ENCODE measurements at places on chromosomes 1 and 21.
A peak's percentile ranks its signal among the peaks of the same experiment; 100 is the strongest.

- DNase-seq = no peak
These were observed 9.6 kb upstream of the NEK7 start for GRCh38 chr1:198147216-198147615.

DNA sequence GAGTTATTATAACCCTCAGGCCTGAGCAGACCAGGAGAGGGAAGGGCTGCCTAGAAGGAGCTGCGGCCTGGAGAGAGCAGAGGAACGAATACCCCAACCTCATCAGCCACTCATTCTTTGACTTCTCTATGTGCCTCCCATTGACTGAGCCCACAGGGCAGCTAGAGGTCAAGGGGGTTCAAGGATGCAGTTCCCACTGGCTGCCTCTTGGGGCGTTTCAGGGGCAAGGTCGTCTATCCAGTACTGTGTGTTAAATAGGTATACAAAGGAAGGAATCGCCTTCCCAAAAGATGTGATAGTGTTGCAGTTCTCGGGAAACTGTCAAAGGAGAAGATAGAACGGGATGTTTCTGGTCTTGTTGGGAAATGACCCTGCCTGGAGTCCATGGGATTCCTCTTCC lies 250.6 kb downstream of the PRDM2 start:
- no peak for DNase-seq

GRCh38 chr1:224343679-224344078 lies 13.0 kb upstream of the CNIH4 start:
- no peak for DNase-seq

- DNase-seq = no peak
These were observed 470 bp upstream of the NAXE start for GRCh38 chr1:156591181-156591431.

GRCh38 chr1:203271018-203271743 lies 34.1 kb upstream of the BTG2 start:
- DNase-seq = peak; percentile 77

GRCh38 chr1:180392427-180393145 lies 109.8 kb downstream of the ACBD6 start:
- DNase-seq = no peak

DNA sequence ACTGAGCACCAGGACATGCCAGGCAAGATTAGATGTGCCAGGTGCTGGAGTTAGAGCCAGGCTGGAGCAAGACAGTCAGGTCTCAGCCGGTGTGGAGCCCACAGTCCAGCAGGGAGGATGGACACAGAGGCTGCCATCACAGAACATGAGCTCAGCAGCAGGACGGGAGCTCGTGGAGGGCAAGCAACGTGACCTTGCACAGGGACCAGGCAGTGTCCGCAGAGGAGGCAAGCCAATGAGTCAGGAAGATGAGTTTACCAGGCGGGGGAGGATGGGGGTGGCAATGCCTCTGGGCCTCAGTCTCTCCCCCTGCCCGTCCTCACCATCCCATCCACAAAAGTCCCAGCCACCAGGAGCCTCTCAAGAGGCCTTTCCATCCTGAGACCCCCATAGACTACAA lies 20.7 kb upstream of the ZC3H12A start:
- DNase-seq = no peak

GRCh38 chr1:244789731-244790130 lies 45.7 kb upstream of the COX20 start:
- no peak for DNase-seq

DNA sequence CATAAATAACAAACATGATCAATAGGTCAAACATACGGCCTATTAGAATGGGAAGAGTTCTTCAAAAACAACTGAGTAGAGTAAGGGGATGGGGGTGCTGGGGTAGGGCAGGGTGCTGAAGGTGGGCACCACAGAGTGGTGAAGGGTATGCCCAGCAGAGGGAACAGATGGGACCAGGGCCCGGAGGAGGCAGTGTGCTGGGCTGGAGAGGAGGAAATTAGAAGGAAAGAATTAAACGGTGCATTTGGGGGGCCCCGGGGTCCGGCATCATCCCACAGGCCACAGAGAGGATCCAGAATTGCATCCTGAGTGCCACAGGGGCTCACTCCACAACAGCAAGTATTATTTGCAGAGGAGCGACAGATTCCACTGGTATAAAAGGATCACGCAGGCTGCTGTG lies 94.5 kb downstream of the GLIS1 start:
- no peak for DNase-seq

DNA sequence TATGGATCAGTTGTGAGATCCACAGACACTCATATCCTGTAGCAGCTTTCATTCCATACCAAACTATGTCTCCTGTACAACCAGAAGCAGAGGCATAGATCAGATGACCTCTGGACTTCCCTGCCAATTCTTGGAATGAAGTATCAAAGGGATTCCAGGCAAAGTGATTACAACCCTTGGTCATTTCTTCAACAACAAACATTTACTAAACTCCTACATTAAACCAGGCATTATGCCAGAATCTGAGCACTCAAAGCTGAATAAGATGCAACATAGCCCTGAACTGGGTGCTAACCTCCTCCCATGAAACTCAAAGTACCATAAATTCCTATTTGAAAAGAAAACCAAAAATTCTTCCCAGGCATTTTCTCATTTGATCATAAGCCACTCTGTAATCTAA lies 121.2 kb upstream of the SGIP1 start:
- DNase-seq = no peak

DNA sequence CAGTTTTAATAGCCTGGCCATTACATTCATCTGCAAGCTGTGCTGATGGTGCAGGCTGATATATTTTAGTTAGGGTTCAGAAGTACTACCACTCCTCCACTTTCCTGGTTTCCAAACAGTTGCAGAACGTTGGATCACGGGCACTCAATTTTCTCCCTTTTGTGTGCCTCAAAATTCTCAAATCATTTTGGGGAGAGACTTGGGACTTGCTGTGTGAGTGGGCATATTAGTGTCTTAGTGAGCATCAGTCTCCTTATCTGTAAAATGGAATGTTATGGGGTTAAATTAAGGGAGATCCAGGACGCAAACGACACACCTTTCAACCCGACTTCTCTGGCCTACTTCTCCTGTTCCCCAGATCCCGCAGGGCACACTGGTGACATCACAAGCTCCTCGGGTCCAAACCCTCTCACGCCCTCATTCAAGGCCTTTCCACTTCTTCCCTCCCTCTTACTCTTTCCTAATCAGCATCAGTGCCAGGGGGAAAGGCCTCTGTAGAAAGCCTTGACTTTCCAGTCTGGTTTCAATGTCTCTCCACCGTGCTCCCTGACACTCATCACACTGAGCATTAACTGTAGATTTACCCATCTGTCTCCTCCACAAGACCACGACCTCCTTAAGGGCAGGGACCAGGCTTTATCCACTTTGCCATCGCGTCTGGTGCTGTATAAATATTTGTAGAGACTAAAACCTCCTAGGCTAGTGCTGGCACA lies 1.2 kb downstream of the PIGP start:
- DNase-seq = no peak

DNA sequence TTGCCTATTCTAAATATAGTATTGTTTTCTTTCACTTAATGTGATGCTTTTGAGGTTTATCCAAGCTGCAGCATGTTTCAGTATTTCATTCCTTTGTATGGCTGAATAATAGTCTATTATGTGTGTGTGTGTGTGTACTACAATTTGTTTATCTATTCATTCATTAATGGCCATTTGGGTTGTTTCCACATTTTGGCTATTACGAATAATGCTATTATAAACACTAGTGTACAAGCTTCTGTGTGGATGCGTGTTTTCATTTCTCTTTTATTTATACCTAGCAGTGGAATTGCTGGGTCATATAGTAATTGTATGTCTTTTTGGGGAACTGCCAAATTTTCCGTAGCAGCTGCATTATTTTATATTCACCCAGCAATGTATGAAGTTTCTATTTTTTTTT lies 15.0 kb upstream of the THEM5 start:
- no peak for DNase-seq

- DNase-seq = no peak
These were observed 17.4 kb downstream of the PIK3R3 start for GRCh38 chr1:46114925-46115603.

DNA sequence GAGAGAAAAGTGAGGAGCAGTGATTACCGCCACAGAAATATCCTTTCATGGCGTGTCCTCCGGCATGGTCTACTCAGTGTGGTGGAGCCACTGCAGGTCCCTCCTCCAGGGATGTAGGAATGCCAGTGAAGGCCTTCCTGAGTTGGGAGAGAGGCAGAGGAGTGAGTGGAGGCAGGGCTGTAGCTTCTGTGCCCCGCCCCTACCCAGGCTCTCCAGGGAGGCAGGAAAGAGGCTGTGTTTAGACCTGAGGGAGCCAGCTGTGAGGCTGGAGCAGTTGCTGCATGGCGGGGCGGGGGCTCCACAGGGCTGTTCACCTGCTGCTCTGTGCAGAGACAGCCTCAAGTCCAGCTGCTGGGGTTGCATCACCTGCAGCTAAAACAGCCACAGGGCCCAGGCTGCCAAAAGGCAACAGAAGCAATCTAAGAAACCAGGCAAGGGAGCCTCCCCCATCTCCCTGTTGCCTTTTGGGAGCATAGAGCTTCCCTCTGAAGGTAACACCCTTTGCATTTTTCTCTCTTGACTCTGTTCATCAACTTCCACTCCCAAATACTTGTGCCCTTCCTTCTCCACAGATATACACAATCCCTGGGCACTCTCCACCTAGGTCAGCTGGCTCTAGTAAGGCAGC lies 801 bp upstream of the ANXA9 start:
- no peak for DNase-seq

- DNase-seq = no peak
These were observed 51.7 kb downstream of the CAPZB start for GRCh38 chr1:19433719-19433998.

GRCh38 chr1:42419126-42419821 lies 36.5 kb downstream of the ZMYND12 start:
- no peak for DNase-seq

DNA sequence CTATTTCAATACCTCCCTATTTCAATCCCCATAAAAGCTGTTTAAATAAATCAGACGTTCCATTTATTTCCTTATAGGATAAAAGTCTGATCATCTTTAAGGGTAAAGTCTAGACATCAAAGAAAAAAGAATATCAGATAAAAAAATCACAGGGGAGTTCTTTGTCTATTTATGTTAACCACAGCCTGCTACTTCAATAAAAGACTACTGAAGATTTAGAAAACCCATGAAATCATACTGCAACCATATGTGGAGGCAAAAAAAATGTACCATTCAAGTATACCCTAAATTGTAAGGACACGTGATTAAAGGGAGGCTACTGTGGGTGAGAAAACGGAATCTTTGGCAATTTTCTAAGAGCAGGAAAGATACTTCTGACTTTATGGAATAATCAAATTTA lies 108.2 kb upstream of the TNFSF4 start:
- no peak for DNase-seq

DNA sequence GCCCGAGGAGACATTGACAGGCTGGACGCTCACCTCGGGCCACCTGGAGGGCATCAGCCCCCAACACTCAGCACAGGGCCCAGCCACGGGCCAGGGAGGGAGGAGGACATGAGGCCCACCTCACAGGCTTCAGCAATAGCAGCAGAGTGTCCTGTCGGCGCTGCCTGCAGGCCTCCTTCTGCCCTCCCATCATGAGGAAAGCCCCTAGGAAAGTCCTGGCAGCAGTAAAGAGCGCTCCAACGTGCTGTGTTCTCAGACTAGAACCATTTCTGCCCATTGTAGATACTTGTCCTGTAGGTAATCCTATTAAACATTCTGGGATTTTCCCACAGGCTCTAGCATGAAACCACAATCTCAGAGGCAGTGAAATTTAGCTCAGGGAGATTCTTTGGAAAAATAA lies 62.0 kb upstream of the GALNT2 start:
- no peak for DNase-seq

GRCh38 chr1:67230539-67230938 lies 64.3 kb downstream of the IL23R start:
- no peak for DNase-seq

- no peak for DNase-seq
These were observed 594 bp downstream of the GLMN start for GRCh38 chr1:92298213-92298572.

DNA sequence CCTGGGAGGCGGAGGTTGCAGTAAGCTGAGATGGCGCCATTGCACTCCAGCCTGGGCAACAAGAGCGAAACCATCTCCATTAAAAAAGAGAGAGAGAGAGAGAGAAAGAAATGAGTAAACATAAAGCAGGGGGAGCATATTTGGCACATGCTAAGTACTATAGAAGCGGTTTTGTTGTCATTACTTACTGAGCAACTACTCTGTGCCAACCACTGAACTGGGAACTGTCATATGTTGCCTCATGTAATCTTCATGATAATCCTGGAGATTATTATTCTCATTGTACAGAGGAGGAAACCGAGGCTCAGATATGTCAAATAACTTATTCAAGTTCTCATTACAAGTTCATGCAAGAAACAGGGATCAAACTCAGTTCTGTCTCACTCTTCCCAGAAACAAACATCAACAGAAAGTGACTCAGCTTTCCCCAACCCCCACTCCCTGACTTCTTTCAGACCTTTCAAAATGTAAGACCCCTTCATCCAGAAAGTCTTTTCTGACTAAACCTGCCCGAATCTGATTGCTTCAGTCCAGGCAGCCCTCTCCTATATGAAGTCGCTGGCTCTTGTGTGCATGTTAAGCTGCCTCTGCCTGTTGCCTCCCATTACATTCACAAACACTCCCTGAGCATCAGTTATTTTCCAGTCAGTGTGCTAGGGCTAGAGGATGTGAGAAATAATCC lies 23.5 kb downstream of the LAMB3 start:
- DNase-seq = no peak

- DNase-seq = no peak
These were observed 1.1 kb downstream of the FOXO6 start for GRCh38 chr1:41362357-41362721.

- DNase-seq = peak; percentile 1
These were observed 35.0 kb downstream of the ACKR1 start for GRCh38 chr1:159239551-159240220.

- peak; percentile 48 for DNase-seq
These were observed 12.5 kb downstream of the RPS6KA1 start for GRCh38 chr1:26541816-26542711.

GRCh38 chr1:204466416-204467405 lies 27.9 kb downstream of the PIK3C2B start:
- no peak for DNase-seq

DNA sequence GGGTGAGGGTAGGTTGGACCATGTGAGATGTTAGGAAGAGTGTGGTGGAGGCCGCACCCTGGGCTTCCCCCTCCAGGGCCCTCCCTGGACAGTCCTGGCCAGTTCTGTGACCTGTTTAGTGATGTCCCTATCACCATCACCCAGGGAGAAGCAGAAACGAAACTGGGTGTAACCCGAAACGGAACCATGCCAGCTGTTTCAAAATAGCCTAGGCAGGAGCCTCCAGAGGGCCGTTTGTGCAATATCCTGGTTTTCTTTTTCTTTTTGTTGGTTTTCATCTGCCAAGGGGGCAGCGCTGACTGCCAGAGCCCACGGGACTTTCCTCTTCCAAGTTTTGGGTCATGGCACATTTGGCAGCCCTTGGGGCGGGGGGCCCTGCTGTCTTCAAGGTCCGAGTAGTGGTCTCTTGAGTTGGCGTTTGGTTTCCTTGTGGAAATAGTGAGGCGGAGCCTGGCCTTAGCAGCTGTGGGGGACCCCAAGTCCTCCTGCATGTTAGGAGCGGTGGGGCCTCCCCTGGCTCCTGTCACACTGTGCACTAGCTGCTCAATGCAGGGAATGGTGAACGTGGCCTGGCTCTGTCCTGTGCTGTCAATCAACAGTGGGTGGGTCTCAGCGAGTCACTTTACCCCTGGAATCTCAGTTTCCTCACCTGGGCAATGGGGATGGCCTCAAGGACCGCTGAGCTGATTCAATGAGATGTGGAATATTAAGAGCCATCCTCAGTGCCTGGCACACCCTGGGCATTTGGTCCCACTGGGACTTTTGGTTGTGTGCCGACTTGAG lies 90.7 kb downstream of the ARHGEF10L start:
- DNase-seq = no peak

Measured in CD4-positive, CD25-positive, alpha-beta regulatory T cell (primary cell).